ENCODE measurements at places on chromosomes 1 and 21. TPM values are rescaled to one million over a fixed set of nuclear protein-coding genes. Genes with fewer than 3 reads are reported as not detected.

TIE1 gene
- total RNA-seq, result 34.4 TPM

ASCL5 gene
- total RNA-seq, result not detected

POU2F1 gene
- 6.2 TPM for total RNA-seq

RHOU gene
- 2.0 TPM for total RNA-seq

HPCAL4 gene
- total RNA-seq, result 0.09 TPM

Data from heart right ventricle (tissue), 16 donors.